ENCODE measurements at places on chromosomes 7 and 10. TPM values are rescaled to one million over a fixed set of nuclear protein-coding genes. Genes with fewer than 3 reads are reported as not detected.
A peak's percentile ranks its signal among the peaks of the same experiment; 100 is the strongest.

DNA sequence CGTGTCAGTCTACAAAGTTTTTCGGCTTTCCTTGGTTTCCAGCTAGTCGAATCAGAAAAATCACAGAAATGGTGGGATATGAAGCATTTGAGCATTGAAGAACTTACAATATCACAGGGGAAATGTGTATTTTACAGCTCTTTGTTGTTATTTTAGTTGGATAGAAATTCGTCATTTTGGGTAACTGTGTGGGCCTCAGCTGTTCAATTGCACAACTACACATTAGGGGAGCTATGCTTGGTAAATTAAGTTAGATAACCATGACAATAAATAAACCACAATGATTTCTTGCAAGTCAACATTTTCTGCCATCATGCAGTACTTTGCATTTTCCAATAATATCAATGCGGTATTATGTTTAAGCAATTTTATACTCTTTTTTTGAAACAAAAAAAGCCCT lies 80.4 kb upstream of the ANK3 start:
- no peak for DNase-seq

- no peak for DNase-seq
Observed at GRCh38 chr10:79345241-79346011, 1.8 kb upstream of the PPIF start.

GRCh38 chr7:30412782-30413504 lies 65.6 kb downstream of the NOD1 start:
- peak; percentile 42 for DNase-seq

The GNGT1 gene
- not detected for polyA plus RNA-seq

The VAX1 gene
- 0.23 TPM for polyA plus RNA-seq
